GM23338 (cell line): ENCODE measurements at places on chromosomes 1 and 21. TPM values are rescaled to one million over a fixed set of nuclear protein-coding genes. Genes with fewer than 3 reads are reported as not detected.

RSPH1 gene
- total RNA-seq = 0.12 TPM in 1 of 2 replicates, not detected in the other

TARBP1 gene
- 18.8 and 44.8 TPM in 2 replicates for total RNA-seq

NPPB gene
- not detected in 2 replicates for total RNA-seq

RAP1GAP gene
- total RNA-seq = 5.9 and 6.6 TPM in 2 replicates

APOBEC4 gene
- total RNA-seq = not detected in 2 replicates

LHX8 gene
- 0.27 and 0.73 TPM in 2 replicates for total RNA-seq

PIP5K1A gene
- 61.4 and 63.3 TPM in 2 replicates for total RNA-seq
